ENCODE measurements at places on chromosomes 11 and 22.
A peak's percentile ranks its signal among the peaks of the same experiment; 100 is the strongest.

- DNase-seq = no peak
Measured at GRCh38 chr22:39679652-39680051, 109.1 kb downstream of the CACNA1I start.

DNA sequence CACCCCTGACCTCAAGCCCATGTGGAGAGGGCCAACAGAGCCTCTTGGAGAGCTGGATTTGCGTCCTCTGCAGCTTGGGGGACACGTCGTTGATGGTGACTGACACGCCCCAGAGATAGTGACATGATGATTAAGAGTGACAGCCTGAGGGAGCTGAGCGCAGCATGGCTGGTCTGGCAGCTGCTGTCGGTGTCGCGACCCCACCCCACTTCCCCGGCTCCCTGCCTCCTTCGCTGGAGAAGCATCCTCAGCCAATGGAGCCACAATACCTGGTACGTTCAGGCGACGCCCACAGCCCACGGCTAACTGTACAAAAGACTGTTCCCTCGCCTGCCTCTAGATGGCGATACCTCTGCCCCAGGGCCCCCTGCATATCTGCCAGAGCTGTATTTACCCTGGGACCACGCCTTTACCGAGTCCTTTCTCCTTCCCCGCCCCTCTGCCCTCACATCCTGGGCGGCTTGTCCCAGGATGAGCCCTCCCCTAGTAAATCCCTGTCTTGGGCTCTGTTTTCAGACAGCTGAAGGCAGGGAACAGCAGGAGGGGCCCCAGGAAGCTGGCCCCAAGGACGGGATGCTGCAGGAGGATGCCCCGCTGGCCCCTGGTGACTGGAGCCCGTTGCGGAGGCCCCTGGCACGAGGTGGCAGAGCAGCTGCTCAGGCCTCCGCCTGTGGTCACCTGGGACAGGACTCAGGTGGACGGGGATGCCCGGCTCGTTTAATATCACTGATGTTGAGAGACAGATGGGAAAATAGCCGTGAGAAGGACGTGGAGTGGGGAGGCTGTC, 90.6 kb downstream of the RPS6KA4 start:
- peak; percentile 65 for DNase-seq

DNA sequence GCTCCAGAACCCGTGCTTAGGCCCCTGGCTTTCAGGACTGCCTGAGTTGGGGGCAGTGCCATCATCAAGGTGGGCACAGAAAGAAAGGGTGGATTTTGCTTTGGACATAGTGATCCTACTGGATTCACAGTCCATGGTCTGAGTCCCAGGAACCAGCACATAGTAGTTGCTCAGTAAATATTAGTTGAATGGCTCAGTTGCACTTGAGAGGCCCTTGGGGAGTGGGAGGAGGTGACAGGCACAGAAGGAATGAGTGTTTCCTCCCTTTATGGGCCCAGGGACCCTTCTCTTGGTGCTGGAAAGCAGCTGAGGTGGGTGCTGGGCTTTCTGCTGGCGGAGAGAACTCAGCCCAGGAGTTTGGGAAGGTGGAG, 16.6 kb downstream of the ARHGEF17 start:
- DNase-seq = no peak

GRCh38 chr11:65492637-65493366, 6.0 kb upstream of the MALAT1 start:
- peak; percentile 91 for DNase-seq

- no peak for DNase-seq
Measured at GRCh38 chr22:43156413-43156812, 5.1 kb downstream of the TSPO start.

DNA sequence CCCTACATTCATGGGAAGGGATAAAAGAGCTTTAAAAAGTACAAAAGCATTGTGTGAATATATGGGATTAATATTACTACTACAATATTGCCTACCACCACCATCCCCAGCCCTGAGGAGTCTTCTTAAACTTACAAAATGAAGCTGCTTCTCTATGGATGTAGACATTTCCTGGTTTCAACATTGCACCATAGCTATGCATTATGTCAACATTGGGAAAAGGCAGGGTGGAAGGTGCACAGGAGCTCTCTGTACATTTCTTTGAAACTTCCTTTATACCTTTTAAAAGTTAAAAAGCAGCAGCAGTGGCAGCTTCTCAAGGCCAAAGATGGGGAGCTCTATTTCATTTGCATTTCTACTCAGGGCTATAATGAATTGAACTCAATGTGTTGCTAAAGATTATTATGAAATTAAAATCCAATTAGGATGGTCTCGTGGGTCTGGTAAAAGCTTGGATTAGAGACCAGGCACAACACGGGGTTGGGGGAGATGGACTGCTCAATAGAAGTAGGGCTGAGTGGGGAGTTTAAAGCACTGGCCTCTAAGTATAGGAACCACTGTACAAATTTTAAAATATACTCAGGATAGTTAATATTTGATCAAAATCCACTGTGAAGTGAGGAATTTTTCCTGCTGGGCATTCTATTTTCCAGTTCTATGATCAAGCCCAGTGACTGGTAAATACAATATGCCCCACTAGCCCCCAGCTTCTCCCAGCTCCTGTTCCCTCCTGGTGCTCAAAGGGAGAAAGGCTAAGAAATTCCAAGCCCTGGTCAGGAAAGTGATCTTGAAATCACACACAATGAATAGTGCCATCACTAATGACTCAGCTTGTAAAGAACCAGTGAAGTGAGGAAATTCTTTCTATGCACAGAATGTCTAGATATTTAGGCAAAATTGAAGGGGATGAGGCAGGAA, 362.7 kb upstream of the CCDC90B start:
- no peak for DNase-seq
